ENCODE measurements at places on chromosomes 16 and 17.

DNA sequence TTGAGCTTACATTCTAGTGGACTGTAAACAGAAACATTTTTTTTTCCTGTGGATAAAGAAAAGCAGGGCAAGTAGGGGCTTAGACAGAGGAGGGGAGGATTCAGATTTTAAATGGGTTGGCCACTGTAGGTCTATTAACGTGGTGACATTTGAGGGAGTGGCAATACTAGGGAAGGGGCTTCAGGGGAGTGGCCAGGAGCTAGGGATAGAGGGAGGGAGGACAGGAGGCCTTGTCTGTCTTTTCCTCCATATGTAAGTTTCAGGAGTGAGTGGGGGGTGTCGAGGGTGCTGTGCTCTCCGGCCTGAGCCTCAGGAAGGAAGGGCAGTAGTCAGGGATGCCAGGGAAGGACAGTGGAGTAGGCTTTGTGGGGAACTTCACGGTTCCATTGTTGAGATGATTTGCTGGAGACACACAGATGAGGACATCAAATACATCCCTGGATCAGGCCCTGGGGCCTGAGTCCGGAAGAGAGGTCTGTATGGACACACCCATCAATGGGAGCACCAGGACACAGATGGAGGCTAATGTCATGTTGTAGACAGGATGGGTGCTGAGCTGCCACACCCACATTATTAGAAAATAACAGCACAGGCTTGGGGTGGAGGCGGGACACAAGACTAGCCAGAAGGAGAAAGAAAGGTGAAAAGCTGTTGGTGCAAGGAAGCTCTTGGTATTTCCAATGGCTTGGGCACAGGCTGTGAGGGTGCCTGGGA is 6.5 kb upstream of the HBM start:
- DNase-seq: no peak

DNA sequence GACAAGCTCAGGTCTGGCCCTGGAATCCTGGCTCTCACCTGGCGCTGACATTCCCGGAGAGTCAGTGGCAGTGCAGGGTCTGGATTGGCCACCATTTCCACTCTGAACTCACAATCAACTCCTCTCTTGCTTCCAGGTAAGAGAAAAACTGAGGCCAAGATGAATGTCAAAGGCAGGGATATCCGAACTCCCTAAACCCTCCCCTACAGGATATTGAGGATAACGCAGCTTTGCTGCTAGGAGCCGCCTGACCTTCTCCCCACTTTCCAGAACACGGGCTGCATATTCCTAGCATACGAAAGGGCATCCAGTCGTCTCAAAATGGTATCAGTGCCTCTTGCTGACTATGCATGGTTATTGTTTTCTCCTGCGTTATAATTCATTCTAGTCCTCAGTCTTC is 473.4 kb downstream of the SOX9 start:
- no peak for DNase-seq

GRCh38 chr17:27569257-27569722 is 61.7 kb upstream of the LGALS9 start:
- peak; percentile 35 for DNase-seq

GRCh38 chr16:29825145-29826044 is 5.1 kb downstream of the MVP start:
- peak; percentile 90 for DNase-seq

DNA sequence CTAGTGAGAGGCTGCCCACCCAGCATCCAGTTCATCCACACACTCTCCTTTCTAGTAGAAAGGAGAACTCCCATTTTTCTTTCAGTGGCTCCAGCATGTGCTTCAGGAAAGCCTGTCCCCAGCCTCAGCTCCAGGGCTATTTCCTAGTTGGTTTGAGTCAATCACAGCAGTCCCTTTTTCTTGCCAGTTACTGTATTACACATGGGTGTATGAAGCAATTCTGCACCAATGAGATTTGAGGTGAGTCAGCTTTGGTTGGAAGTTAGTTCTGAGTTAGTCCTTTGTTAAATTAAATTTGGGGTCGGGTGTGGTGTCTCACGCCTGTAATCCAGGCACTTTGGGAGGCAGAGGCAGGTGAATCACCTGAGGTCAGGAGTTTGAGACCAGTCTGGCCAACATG is 24.8 kb downstream of the RAD51D start:
- peak; percentile 88 for DNase-seq

GRCh38 chr16:65490286-65490685 is 368.4 kb upstream of the CDH11 start:
- no peak for DNase-seq

DNA sequence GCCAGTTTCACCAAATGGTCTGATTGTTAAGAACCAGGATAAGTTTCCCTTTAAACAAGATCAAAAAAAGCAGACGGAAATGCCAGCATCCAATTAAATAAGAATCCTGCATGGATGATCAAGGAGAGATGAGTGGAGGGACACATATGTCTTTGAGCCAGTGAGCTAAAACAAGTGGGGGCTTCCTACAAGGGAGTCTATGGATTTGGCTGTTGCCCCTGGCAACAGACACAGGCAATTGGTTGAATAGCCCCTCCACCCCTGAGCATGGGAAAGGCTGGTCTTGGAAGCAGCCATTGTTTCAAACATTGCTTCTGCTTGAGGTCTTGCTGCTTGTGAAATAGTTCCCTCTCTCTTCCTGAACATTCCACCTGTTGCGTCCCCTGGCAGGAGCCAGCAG is 374.7 kb upstream of the ERCC4 start:
- no peak for DNase-seq

DNA sequence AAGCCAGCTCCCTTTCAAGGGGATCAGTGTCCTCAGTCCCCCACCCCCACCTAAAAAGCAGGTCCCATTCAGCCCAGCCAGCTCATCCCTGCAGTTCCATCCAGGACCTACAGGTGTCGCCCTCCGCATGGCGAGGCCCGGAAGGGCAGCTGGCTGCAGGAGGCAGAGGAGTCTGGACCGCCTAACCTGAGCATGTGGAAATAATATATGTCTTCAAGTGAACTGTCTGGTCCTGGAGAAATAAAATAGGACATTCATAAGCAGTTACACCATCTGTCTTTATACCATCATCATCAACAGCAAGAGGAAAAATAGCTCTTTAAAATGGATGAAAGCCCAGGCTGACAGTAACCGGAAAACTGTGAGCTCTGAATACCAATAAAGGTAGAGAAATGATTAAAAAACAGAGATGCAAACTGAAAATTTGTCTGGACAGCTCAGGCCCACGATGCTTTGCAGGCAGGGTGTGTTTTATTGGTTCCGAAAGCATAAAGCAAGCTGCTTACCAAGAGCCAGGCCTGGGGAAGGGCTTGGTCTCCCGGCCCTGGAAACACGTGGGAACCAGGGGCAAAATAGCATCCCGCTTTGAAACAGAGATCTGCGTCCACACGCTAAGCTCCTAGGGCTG is 215.2 kb downstream of the ZFHX3 start:
- peak; percentile 73 for DNase-seq

DNA sequence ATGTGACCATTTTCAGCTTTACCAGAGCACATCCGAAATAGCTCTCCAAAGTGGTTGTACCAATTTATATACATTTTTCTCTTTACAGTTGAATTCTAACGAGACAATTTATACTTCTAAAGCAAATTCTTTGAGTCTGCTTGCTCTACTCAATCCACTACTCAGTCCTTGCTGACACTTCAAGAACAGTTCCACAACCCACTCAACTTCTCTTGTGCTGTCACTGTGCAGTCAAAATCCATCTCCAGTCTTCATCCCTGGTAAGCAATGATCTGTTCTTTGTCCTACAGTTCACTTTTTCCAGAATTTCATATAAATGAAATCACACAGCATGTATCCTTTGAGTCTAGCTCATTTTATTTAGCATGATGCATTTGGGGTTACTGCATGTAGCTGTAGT is 30.6 kb downstream of the NETO2 start:
- no peak for DNase-seq

DNA sequence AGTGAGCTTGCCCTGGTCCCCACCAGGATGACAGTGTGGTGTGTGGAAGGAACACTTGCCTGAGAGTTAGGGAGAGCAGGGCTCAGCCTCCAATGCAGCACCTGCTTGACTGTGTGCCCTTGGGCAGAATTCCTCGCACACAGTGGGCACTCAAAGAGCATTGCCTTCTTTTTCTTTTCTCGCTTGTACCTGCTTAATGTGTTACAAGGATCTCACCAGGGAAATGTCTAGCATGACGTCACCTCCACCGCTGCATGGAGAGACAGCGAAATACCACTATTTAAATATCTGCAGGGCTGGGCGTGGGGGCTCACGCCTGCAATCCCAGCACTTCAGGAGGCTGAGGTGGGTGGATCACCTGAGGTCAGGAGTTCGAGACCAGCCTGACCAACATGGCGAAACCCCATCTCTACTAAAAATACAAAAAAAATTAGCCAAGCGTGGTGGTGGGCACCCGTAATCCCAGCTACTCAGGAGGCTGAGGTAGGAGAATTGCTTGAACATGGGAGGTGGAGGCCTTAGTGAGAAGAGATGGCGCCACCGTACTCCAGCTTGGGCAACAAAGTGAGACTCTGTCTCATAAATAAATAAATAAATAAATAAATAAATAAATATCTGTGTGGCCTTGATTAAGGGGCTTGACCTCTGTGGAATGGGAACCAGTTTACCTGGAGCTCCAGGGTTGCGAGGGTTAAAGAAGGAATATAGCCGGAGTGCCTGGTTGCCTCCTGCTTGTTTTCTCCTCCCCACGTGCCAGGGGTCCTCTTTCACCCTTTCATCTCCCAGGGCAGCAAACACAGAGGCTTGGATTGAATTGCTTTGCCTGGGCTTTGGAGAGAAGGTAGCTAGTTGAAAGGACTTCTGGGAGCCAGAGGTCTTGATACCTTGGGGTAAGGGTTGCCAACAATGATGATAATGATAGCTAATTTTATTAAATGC is 16.3 kb downstream of the SNX29 start:
- no peak for DNase-seq

GRCh38 chr17:22516861-22517636 is 824.7 kb downstream of the KCNJ18 start:
- DNase-seq: no peak

DNA sequence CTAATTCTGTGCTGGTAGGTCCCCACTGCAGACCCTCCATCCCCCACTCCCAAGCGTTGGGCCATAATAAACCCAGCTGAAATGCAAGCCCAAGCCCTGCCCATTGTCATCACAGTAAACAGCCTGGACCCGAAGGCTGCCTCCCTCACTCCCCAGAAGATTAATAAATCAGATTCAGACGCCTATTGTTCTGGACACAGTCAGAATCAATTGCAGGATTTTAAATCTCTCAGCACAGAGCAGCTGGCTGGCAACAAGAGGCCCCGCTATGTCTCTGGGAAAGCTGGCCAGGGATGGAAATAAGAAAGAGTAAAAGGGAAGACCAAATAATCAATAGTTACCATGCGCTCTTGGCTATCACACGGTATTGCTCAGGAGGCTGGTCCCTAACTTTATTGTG is 93.9 kb downstream of the C17orf67 start:
- no peak for DNase-seq

- DNase-seq: no peak
Measured at GRCh38 chr16:50525262-50525661, 22.9 kb upstream of the NKD1 start.

DNA sequence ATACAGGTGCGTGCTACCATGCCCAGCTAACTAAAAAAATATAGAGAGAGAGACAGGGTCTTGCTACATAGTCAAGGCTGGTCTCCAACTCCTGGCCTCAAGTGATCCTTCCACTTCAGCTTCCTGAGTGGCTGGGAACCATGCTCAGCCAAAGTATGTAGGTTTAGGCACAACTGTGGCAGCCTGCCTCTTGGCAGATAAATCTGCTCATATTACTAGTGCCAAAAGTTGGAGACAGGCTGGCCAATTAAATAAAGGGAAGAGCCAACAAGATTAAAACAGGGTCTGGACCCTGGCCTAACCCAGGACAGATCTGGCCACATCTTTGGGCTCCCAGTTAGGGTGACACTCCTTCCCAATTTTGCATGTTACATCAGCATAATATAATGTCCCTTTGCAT is 151.7 kb downstream of the CBLN1 start:
- DNase-seq: no peak

- peak; percentile 48 for DNase-seq
Measured at GRCh38 chr16:64311241-64311640, 810.6 kb downstream of the CDH11 start.

DNA sequence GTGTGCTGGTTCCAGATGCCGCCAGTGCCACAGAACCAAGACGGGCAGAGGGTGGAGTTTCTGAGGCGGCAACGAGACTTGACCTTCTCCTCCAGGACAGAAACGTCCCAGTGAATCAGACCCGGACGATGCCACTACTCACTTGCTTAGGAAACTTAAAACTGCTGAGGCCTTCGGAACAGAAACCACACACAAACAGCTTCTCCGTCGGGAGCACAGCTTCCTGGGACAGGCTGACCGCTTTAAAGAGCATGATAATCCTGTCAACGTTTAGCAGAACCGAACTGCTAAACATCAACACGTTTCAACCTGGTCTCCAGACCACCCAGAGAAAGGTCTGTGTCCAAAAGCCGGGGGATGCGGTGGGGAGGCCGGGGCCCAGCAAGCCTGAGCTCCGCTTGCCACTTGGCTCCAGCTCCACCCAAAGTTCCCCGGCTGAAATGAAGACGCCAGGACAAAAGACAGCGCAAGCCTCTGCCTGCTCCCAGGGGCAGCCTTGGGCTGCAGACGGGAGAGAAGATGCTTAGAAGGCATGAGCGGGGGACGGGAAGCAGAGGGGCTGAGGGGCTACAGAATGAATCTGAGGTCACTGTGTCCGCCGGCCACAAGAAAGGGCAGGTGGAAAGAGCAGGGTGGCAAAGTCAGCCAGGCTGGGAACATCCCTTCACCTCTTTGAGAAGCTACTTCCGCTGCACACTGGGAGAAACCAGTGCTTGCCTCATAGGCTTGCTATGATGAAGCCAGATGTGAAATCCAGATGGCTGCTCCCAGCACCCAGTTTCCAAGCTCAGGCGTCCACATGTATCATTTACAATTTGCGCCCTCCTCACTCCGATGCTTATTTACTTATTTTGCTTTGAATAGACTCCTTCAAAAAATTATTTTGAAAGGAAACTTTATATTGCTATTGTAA is 69.0 kb downstream of the MRM3 start:
- DNase-seq: peak; percentile 30

GRCh38 chr17:2042390-2042847 is 597 bp downstream of the OVCA2 start:
- peak; percentile 47 for DNase-seq

GRCh38 chr17:38571833-38572668 is 33.7 kb downstream of the SRCIN1 start:
- no peak for DNase-seq

GRCh38 chr17:79317916-79318315 is 243.3 kb downstream of the ENGASE start:
- DNase-seq: no peak
